Activated CD4-positive, alpha-beta T cell treated with anti-CD3 and anti-CD28 coated beads, Interleukin-2, Interleukin-6, amounts not matched to agents 100 ng/mL and 50 ng/mL, durations not matched to agents 16 hours and 8 hours (primary cell): ENCODE measurements at places on chromosomes 3 and 15.

DNA sequence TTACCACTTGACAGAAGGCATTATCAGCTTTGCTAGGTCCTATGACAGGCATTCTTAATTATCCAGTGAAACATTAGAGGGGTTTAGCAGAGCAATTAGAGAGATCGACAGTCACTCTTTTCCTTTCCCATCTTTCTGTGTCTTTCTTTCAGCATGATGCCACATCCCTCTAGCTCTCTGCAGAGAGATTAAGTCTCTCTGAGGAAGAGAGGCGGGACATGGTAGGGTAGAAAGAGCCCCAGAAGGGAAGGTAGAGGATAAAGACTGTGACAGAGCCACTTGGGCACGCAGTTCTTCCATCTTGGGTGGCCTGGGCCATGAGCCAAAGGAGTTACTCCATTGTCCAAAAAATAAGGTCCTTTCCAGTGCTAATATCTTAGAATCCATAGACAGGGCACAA lies 55.8 kb downstream of the HHLA2 start:
- DNase-seq, result no peak

- DNase-seq, result peak; percentile 25
Observed at GRCh38 chr3:186589856-186590579, 19.5 kb downstream of the DNAJB11 start.

DNA sequence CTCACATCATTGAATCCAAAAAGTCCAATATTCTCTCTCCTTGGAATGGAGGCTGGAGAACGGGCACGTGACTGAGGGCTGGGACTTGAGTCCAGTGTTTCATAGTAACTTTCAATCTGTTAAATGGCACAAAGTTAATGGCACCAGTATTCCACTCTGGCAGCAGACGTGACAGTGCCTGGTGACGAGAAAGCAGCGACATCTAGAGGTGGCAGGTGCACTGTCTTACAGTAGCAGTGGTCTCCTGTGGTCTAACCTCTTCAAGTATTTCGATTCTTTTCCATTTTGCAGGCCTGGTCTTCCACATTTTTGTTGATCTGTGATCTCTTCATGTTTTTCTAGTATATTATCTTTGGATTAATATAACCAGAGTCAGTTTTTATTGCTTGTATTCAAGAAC lies 107.1 kb downstream of the OXSM start:
- no peak for DNase-seq

GRCh38 chr3:156291272-156292123 lies 171.1 kb downstream of the KCNAB1 start:
- no peak for DNase-seq

DNA sequence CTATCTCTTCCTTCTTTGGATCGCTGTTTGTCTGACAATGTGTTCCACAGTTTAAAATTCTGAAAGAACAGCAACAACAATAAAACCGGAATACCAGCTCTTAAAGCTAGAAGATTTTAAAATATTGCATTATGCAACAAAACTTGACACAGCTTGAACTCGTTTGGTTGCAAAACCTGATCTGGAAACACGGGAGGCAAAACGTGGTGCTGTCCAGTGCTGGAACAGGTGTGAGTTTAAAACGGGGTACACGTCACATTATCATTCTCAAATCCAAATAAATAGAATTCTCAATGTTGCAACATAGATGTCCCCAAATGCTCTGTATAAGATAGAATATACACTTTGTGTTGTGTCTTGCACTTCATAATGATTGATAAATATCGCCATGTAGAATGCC lies 110.9 kb upstream of the LYSMD4 start:
- DNase-seq, result no peak

GRCh38 chr3:46897031-46897430 lies 19.5 kb downstream of the PTH1R start:
- DNase-seq, result no peak

DNA sequence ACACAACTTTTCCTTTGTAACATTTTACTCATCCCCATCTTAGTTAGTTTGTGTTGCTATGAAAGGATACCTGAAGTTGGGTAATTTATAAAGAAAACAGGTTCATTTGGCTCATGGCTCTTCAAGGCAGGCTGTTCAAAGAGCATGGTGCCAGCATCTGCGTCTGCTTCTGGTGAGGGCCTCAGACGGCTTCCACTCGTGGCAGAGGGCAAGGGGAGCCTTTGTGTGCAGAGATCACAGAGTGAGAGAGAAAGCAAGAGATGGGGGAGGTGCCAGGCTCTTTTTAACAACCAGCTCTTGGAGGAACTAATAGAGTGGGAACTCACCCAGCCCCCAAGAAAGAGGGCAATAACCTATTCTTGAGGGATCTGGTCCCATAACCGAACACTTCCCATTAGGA lies 23.1 kb downstream of the PLA2G4F start:
- no peak for DNase-seq

- no peak for DNase-seq
Observed at GRCh38 chr15:100544946-100545345, 16.2 kb upstream of the CERS3 start.

GRCh38 chr3:8733332-8734094 lies at the start of gene CAV3:
TSS of gene CAV3 (plus strand) at chr3:8733802. CDS start at chr3:8733877, 75 bp downstream.
- DNase-seq, result no peak
